Right renal cortex interstitium (tissue), 3 donors: ENCODE measurements at places on chromosomes 4 and X.

DNA sequence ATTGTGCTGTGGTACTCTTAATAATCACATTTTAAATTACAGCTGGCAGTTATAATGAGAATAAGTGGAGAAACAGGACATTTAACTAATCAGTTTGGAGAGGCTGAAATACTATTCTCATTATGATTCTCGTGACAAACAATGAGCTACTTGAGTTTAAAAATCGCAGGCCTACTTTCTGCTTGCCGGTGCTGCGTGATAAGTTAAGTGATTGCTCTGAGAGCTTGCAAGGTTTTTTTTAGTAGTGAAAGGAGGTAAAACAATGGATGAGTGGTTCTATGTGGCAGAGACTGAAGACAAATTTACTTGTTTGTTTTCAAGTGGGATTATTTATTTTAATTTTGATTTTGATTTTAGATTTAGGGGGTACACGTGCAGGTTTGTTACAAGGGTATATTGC, 114.0 kb downstream of the RAPGEF2 start:
- DNase-seq = no peak

DNA sequence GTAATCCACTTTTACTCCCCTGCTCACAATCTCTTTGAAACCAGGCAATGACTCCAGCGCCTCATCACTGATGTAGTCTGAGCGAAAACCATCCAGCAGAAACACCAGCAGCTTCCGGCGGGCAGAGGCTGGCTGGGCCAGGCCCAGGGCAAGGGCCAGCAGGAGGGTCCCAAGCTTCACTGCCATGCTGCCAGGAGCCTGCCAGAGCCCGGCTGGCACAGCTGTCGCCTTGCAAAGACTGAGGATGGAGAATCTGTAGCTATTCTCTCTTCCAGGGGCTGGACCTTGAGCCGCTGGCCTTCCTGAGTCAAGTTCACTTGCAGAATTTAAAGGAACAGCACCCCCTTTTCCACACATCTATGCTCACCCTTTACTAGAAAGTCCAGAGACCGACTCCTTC, at the start of gene ENPP6:
Gene ENPP6 (minus strand): TSS at position 240 of the 400 bp plus-strand sequence. CDS start 54 bp downstream, at position 186.
- DNase-seq = no peak

- DNase-seq = no peak
Observed at GRCh38 chr4:129254526-129254925, 158.6 kb downstream of the C4orf33 start.

- DNase-seq = no peak
Observed at GRCh38 chr4:175705407-175705806, 106.7 kb downstream of the GPM6A start.

GRCh38 chrX:68995780-68996551, 167.1 kb downstream of the EFNB1 start:
- DNase-seq = no peak

DNA sequence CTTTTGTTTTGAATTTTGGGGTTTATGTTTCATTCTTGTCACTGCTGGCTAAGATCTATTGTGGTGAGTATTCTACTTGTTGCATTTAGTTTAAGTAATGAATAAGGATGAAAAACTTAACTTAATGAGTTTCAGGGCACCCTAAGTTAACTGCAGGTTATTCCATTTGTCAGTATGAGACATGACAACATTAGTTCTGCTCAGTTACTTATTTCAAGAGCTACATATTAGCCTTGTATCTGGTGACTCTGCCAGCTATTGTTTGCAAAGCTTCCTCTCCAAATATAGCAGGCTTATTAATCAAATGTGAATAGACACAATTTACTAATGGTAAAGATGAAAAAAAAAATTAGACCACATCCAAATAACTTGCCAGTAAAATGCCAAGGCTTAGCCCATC, 567.1 kb downstream of the IL15 start:
- no peak for DNase-seq

DNA sequence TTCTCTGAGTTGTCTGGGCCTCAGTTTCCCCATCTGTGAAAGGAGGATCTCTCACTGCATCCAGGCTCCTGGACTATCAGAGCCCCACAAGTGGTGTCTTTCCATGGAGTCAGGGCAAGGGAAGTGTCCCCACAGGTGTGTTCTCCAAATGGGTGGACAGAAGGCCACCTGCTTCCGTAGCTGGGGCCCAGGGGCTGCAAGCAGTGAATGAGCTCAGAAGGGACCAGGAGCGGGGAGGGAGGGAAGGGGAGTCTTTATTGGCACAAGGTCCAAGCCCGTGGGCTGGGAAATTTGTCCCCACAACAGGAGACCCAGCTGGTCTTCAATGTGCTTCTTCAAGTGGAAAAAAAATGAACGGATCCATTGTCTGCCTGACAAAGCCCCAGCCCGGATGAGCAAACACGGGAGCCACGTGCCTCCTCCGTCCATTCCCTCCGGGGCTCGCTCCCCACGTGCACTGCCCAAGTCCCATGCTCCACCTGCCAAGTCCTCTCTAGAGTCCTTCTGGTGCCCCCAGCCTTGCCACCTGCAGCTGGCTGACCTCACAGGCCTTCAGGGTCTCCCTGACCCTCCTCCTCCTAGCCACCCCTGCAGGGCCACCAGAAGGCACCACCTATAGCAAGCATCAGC, 72.0 kb downstream of the JAKMIP1 start:
- DNase-seq = no peak

GRCh38 chrX:150092549-150092948, 154.3 kb upstream of the EOLA2 start:
- DNase-seq = no peak

GRCh38 chr4:134465417-134465816, 263.8 kb upstream of the PABPC4L start:
- no peak for DNase-seq

DNA sequence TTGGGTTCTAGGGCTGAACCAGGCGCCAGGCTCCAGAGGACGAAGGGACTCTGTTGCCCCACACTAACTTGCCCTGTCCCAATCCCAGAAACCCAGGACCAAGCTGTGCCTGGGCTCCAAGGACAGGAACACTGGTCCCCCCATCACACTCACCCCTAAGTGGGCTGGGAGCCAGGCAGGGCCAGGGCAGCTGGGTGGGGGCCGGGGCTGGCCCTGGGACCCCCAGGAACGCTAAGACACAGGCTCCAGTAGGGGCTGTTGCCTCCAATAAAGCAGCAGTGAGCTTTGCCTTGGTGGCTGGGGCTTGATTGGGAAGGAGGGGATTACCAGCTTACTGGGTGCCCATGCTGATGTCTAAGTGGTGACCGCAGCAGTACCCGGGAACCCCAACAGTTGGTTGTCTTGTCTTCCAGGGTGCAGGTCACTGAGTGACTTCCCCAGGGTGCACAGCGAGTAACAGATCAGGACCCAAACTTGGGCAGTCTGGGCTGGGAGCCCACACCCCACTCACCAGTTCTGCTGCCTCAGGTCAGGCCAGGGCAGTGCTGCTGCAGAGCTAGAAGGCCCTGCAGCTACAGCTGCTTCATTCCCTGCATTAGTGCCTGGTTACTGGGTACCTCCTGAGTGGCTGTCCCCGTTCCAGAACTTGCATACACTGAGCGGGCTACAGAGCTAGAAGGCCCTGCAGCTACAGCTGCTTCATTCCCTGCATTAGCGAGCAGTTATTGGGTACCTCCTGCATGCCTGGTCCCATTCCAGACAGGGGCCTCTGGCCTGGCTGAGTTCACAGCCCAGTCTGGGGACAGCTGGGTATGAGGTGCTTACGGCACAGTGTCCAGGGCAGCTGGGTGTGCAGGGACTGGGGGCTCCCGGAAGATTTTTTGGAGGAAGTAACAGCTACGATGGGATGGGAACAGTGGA, 9.4 kb upstream of the ADD1 start:
- no peak for DNase-seq

GRCh38 chrX:120672389-120672788, 42.5 kb upstream of the C1GALT1C1 start:
- no peak for DNase-seq

DNA sequence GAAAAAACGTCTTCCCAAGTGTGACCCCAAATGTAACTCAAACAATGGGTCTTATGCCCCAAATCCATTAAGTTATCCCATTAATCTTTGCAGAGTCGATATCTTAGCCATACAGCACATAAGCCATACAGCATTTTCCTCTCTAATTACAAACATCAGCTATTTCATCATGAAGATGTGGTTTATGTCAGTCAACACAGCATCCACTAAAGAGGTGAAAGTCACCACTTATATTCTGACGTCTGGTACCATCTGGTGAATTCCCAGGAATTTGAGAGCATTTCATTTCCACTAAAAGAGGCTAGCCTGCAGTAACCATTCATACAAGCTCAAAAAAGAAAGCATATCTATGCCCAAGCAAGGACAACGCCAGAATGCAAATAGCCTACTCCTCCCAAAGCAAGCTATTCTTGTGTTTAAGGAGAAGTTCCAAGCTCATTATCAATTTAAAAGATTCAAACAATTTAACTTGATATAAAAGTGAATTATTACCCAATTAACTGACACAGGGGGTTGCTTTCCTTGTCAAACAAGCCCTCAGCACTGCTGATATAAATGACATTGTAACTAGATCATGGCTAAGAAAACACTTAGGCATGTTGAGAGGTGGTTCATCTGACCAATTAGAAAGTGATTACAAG, 203.3 kb downstream of the ANTXR2 start:
- no peak for DNase-seq

DNA sequence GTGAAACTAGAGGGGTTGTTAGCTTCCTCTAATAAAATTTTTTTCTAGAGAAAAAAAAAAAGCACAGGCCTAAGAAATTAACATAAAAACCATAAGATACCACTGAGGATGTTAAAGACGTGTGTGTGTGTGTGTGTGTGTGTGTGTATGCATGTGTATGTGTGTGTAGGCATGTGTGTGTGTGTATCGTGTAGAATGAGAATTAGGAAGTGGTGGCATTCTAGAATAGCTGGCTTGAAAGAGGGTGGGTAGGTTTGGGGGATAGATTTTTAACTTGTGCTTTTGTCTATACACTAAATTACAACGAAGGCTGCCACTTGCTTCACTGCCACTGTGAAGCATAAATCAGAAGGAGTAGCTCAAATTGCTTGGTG, 22.5 kb upstream of the AFM start:
- no peak for DNase-seq

- no peak for DNase-seq
Observed at GRCh38 chr4:10079256-10079655, 37.3 kb downstream of the WDR1 start.

DNA sequence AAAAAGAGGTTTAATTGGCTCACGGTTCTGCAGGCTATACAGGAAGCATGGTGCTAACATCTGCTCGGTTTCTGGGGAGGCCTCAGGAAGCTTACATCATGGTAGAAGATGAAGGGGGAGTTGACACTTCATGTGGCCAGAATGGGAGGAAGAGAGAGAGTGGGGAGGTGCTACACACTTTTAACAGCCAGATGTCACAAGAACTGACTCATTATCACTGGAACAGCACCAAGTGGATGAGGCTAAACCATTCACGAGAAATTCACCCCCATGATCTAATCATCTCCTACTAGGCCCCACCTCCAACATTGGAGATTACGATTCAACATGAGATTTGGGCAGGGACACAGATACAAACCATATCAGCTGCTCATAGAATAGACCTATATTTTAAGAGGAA, 255.8 kb downstream of the OPHN1 start:
- no peak for DNase-seq

- DNase-seq = no peak
Observed at GRCh38 chrX:123173833-123174232, 10.2 kb upstream of the GRIA3 start.

- DNase-seq = no peak
Observed at GRCh38 chr4:101037938-101038413, 309.4 kb downstream of the PPP3CA start.

DNA sequence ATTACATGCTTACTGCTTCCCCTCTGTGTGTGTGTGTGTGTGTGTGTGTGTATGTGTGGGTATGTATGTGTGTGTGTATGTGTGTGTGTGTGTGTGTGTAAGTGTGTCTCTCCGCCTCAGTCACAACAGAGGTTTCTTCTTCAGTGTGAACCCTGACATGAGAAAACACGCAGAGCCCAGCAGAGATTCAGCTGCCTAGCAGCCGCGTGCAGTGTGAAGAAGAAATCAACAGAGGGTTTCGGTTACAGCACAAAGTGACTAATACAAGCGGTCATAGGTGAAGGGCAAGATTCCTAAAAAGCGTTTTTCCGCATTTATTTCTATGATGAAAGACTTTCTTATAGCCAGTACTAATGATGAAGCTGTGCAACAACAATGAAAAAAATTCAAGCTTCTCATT, 55.3 kb upstream of the ZFP42 start:
- DNase-seq = no peak

- no peak for DNase-seq
Observed at GRCh38 chrX:28022371-28022770, 41.1 kb upstream of the DCAF8L1 start.

GRCh38 chr4:150960079-150960478, 55.0 kb downstream of the LRBA start:
- DNase-seq = no peak

GRCh38 chrX:154046031-154046781, 26.5 kb upstream of the IRAK1 start:
- no peak for DNase-seq

- no peak for DNase-seq
Observed at GRCh38 chr4:115657991-115658650, 544.7 kb upstream of the NDST4 start.

GRCh38 chrX:85052205-85052604, 48.5 kb downstream of the APOOL start:
- no peak for DNase-seq

DNA sequence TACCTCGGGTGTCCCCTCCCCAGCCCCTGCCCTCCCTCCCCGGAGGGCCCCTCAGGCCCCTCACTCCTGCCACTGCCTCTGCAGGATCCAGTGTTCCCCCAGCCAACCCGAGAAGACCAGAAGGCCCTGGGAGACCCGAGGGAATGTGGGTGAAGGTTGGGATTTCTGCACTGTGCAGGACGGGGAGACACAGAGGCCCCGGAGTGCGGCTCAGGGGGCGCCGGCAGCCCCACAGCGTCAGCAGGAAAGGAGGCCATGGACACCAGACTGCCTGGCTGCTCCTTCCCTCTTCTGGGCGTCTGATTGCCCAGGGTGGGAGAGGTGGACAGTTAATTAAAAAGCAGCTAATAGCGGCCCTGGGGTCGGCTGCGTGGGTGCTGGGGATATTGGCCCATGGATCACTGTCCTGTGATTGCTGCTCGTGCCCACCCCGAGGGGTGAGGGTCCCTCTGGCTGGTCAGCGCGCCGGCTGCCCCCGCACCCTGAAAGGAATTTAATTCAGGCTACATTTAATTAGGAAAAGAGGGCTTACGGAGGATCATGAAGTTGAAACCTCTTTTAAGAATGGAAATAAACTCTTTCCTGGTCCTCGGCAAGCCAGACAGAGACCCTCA, 57.8 kb upstream of the NKX1-1 start:
- DNase-seq = no peak
